ENCODE measurements at places on chromosomes 1 and 21.

- DNase-seq, result no peak
Measured at GRCh38 chr1:26839339-26839722, 12.8 kb downstream of the ZDHHC18 start.

GRCh38 chr1:196546272-196547111, 61.7 kb downstream of the KCNT2 start:
- no peak for DNase-seq

- no peak for DNase-seq
Measured at GRCh38 chr21:18411565-18411964, 8.0 kb upstream of the TMPRSS15 start.

DNA sequence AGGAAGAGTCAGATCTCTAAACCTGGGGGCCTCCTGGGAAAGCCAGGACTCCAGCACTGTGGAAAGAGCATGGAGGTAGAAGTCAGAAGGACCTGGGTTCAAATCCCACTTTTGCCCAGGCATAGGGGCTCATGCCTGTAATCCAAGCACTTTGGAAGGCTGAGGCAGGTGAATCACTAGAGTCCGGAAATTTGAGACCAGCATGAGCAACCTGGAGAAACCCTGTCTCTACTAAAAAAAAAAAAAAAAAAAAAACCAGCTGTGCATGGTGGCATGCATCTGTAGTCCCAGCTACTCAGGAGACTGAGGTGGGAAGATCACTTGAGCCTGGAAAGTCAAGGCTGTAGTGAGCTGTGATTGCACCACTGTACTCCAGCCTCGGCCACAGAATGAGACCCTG, 31.8 kb downstream of the LDLRAP1 start:
- no peak for DNase-seq

DNA sequence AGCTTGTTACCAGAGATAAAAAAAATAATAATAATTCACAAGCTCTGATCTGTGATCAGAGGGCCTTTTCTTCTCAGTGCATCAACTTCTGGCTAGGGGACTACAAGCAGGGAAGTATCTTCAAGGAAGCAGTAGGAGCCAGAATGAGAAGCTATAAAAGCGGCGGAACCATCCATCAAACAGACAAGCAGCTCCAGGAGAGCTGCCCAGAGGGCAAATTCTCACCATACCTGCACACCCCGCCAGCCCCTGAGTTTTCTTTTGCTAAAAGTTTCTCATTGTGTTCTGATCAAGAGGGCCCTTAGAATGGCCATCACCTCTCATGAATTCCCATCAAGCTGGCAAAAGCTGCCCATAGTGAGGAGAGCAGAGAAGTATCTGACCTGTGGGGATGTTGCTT, 99.4 kb downstream of the SMYD2 start:
- DNase-seq, result no peak

DNA sequence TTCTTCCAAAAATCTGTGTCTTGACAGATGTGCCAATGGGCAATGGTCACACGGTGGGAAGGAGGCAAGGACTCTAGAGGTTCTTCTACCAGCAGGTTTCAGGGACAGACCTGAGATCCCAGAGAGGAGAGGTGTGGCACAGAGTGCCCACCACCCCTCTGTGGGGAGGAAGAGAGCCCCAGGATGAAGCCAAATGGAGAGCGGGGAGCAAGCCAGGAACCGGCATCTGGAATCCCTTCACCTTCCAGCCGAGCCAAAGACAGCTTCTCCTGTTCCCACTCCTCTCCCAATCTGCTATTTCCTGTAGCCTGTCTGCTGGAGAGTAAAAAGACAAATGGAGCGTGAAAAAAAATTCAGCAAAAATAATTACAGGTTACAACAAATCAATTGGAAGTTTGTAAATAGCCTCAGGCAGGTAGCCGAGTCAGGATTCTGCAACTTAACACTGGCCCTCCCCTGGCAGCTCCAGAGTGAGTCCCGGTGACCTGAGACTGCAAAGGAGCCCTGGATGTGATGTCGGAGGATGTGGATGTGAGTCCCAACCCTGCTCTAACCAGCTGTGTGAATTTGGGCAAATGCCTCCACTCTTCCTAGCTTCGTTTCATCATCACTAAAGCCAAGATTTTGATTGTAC, 45.4 kb upstream of the LRRN2 start:
- peak; percentile 60 for DNase-seq

GRCh38 chr1:19353596-19353995, 41.5 kb downstream of the SLC66A1 start:
- no peak for DNase-seq

GRCh38 chr1:116166011-116166571, 54.9 kb downstream of the MAB21L3 start:
- no peak for DNase-seq

DNA sequence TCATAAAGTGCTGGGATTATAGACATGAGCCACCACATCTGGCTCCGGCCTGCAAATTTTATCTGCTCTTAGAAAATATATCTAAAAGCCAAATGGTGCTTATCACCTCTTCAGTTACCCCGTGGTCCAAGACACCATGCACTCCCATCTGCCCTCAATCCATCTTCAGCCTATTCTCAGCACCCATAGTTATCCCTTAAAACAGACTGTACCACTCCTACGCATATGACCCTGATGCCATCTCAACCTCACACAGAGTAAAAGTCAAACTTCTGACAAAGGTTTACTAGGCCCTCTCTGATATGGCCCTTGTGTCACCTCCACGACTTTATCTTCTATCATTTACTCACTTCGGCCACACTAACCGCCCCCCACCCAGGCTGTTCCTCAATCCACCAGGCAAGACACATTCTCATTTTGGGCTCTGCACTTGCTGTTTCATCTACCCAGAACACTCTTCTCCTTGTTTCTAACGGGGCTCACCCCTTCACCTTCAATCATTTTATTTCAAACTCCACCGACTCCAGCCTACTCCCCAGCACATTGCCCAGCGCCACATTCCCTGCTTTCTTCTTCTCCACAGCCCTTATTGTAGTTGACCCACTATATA, 33.0 kb downstream of the USP48 start:
- DNase-seq, result no peak

DNA sequence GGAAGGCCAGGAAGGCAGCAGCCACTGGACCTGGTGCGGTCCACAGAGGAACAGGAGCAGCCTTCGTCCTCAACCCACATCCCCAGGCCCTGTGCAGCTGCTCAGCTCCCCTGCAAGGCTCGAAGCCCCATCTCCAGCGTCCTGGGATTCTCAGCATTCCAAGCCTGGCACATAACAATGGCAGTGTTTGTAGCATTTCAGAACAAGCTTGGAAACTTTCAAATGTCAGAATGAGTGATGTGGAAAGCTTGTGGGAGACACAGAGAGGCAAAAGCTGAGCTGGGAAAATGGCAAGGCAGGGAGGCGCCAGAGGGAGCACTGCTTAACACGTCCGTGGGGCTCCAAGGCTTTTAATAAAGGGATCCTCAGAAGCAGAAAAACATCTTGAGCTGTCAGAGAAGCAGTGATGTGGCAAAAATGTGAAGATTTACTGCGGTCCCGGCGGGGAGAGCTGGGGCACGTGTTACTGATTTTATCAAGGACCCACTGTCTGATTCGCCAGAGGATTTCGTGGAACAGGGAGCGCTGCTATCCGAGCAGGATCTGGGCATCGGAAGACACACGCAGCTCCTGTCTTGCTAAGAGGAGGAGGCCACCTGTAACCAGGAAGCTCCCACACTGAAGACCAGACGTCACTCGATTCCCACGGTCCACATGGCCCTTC, 38.1 kb downstream of the TOMM20 start:
- DNase-seq, result no peak

- DNase-seq, result no peak
Measured at GRCh38 chr1:225777058-225777582, 506 bp upstream of the SRP9 start.
